ENCODE measurements at places on chromosomes 12 and 14. TPM values are rescaled to one million over a fixed set of nuclear protein-coding genes. Genes with fewer than 3 reads are reported as not detected.
A peak's percentile ranks its signal among the peaks of the same experiment; 100 is the strongest.

- DNase-seq, result no peak
Observed at GRCh38 chr14:99258876-99259726, 12.9 kb downstream of the BCL11B start.

DNA sequence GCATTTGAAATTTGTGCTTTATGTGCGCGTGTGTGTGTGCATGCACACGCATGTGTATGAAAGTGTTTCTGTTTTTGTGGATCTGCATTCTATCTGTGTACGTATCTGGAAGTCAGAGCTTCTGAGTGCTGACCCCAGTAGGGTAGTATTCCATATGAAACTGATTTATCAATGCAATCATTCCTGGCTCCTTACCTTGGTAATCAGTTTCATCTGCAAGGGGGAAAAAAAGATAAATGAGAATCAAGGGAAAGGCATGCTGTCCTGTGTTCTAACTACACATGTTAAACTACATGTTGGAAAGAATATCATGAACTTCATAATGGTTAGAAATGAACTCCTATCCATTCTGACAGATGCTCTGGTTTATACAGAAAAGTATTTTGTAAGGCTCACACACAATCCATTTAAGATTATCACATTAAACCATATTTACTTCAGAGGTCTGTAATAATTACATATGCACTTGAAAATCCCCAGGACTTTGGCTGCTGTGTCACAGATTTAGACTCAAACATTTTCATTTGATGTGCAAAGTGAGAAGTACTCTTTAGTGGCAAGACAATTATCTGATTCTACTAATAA is 276.1 kb upstream of the LMO3 start:
- no peak for DNase-seq

The KRT2 gene
- not detected for total RNA-seq

- no peak for DNase-seq
Observed at GRCh38 chr12:47268501-47269454, 189.0 kb upstream of the AMIGO2 start.

DNA sequence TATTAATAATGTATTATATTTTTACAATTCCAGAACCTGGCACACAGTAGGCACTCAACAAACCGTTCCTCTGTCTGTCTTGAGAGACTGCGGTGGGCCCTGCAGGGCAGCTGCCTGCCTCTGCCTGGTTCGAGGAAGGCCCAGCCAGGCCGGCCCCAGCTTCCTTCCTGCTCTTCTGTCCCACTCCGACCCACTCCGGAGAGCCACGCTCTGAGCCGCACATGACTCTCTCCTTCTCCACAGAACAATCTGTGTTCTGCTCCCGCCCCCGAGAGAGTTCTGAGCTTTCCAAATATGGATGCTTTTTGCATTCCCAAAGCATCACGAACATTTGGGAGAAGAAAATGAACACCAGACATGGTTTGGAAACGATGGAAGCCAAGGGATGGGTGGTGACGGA is 57.3 kb downstream of the TTC7B start:
- DNase-seq, result peak; percentile 30

DNA sequence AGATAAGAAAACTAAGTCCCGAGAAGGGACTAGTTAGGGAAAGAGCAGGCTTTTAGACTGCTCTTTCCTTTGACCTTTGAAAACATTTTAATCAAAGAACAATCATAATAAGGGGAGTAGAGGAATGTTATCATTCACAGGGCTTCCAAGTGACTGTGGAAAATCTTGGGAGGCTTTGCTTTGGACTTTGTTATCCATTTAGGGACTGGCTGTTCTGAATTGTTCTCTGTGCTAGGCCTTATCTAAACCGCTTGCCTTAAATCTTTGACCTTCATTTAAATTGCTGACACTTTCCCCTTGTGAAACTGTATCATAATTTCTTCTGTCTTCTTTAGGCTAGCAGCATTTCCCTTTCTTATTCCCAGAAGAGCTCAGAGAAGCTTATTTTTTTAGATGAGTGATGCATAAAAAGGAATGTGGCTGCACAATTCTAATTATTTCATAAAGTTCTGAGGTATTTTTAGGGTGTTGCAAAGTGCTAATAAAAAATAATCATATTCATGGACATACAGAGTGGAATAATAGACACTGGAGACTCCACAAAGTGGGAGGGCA is 9.5 kb upstream of the CALM1 start:
- no peak for DNase-seq

DNA sequence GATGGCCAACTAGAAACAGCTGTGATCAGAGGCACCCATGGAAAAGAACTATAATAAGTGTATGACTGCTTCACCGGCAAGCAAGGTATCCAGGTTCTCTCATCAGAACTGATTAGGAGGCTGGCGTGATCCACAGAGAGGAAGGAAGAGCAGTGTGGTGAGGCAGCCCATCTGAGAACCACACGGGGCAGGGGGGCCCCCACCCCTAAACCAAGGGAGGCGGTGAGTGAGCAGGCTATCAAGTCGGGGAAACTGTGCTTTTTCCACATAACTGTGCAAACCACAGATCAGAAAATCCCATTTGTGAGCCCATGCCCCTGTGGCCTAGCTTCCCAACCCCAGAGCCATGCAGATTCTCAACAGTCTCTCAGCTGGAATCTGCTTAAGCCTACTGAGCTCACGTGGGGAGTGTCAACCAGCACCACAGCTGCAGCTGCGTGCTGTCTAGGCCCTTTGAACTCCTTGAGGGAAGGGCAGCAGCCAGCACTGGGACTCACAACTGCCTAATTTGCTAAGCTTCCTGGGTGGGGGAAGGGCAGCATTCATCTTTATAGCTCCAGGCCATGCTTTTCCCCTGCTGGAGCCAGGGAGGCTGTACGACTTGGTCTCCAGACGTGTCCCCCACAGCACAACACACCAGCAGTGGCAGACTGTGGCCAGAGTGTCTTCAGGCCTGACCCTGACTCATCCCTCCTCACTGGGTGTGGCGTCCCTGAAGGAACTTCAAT is 444.4 kb upstream of the ATP2B1 start:
- DNase-seq, result no peak

- DNase-seq, result no peak
Observed at GRCh38 chr14:61642614-61642982, 52.7 kb upstream of the HIF1A start.

The ABCD2 gene
- total RNA-seq, result 2.0 TPM

DNA sequence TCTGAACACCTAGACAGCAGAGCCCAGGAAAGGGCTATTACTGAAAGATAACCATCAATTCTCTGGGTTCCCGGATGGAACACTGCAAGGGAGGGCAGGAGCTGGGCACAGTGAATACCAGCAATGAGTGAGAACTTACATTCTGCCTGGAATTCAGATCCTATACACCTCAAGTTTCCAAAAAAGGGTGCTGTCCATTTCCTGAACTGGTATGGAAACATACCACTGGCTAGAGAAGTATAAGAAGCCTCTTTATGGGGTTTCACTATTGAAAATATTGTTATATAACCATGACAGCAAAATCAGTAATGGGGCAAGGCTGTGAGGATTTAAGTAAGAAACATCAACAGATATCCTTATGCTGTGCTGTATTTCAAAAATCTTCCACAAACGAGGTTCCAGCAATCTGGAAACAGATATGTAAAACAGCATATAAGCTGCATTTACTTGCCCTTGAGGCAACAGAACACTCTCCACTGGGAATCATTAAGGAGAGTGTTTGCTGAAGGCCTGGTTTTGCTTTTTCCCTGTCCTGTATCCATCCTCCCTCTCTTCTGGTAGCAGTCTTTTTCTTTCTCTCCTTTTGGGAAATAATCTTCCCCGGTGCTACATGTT is 53.3 kb upstream of the GTF2A1 start:
- no peak for DNase-seq

DNA sequence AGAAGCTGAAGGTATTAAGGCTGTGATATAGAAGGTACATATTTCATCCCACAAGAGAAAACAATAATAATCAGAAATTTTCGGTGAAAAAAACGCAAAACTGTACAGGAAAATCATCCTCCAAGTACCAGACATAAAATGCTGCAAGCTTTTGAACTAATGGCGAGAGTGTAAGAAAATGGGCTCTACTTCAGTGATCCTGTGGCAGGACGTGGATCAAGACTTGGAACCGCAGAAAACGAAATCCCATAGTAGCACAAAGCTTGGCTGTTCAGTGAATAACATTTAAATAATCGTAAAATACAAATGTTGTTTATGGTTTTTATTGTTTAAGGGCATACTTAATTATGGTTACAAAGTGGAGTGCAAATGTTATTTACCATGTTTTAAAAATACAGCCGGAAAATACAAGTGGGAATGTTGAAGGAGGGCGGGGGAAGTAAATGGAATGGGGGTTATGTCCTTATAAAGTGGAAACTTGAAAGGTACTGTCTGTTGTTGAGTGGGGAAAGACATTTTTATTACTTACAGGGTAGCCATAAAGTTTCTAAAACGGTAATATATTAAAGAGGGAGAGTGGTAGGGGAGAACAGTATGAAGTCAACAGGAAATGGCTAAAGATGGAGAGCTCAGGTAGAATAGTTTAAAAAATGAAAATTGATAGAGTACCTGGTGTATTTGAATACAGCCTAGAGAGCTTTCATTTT is 1.1 kb downstream of the SMIM10L1 start:
- DNase-seq, result no peak

- no peak for DNase-seq
Observed at GRCh38 chr14:97266653-97267052, 469.5 kb downstream of the VRK1 start.

DNA sequence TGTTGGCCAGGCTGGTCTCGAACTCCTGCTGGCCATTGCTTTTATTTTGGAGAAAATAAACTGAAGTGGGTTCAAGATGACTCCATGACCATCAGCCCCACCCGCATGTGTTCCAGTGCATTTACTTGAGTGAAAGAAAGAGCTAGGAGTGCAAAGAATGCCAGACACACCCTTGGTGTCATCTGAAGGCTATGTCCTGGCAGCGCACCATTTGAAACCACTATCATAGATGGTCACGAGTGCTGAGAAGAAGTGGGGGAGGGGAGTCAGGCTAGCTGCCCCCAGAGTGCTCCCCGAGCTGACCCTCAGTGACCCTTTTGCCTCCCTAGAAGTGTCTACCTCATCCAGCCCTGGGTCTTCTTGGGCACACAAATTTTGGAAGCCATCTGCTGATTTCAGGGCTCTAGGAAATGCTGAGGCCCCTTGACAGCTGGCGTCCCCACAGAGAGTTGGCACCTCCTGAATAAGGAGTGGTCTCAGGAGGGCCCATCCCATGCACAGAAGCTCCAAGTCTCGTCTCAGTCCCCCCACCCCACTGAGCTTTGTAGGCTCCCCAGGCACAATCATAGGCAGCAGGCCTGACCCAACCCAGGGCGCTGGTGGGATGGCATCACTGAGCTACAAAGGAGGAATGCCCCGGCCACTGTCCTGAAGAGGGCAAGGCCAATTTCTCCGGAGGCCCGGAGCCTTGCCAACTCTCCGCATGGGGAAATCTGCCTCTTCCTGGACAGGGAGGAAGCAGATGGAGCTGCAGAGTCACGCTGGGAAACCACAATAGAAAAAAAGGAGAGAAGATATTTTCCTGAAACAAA is 28.0 kb downstream of the PXN start:
- DNase-seq, result no peak

DNA sequence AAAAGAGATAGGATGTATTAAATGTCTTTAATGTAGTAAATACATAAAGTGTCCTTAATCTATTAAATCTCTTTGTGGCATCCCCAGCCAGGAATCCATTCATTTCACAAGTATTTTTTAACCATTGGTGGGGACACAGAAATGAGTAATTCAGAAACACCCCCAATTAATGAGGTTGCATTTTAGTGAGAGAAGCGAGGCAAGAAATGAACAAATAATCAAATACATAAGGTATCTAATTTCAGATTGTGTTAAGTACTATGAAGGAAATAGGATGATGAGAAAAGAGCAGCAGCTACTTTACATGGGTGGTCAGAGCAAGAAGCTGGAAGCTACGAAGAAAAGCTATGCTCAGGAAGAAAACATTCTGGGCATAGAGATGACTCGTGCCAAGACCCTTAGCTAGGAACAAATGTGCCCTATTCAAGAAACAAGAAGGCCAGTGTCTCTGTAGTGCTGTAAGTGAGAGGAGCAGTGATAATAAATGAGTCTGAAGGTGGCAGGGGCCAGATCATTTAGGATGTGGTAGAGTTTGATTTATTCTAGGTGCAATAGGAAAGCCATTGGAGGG is 60.5 kb upstream of the IGF1 start:
- no peak for DNase-seq

- no peak for DNase-seq
Observed at GRCh38 chr14:33730156-33730555, 220.7 kb downstream of the EGLN3 start.

The BDKRB1 gene
- total RNA-seq, result not detected

GRCh38 chr12:69204191-69204590 is 35.2 kb upstream of the CPSF6 start:
- no peak for DNase-seq

DNA sequence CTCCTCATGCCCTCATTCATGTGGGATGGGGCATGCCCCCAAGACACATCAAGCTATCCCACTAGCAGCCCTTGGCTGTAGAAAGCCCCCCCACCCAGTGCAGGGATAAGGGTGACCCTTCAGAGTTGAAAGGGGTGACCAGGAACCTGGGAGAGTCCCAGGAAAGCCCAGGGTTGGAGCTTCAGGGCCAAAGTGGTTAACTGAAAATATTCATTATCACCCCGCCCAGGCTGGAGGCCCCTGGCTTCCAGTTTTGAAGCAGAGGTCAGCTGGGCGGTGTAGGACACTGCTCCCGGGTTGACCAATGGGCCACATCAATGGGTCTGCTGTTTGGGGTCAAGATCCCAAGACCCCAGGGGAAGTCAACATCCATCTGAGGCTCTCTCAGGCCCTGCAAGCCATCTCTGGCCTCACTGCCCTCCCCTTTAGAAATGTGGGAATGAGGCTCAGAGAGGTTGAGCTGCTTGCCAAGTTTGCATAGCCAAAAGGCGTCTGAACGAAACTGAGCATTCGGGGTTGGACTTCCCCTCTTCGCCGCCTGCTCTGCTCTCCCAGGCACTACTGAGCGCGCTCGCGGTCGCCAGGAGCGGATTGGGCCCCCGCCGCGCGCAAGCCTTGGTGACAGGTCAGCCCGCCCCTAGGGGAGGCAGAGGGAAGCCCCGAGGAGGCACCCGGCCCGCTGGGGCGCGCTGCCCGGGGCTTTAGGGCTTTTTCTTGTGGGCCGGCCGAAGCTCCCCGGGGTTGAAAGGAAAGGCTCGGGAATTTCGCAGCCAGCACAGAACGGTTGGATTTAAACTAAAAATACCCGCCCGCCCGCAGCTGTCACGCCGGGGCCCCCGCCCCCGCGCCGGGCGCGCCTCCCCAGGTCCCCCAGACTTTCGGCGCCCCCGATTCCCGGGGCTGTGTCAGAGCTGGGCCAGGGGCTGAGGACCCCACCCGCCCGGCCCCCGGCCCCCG is 576 bp downstream of the SYNE3 start:
- peak; percentile 72 for DNase-seq

The C2CD5 gene
- 12.2 TPM for total RNA-seq

Data from body of pancreas (tissue), 4 donors.